ENCODE measurements at places on chromosomes 4 and X. TPM values are rescaled to one million over a fixed set of nuclear protein-coding genes. Genes with fewer than 3 reads are reported as not detected.
A peak's percentile ranks its signal among the peaks of the same experiment; 100 is the strongest.

GRCh38 chrX:11422525-11422857 lies 129.3 kb downstream of the AMELX start:
- ATAC-seq: no peak

GRCh38 chr4:107818301-107818910 lies 6.3 kb upstream of the SGMS2 start:
- peak; percentile 13 for ATAC-seq

Gene S100P
- 1,144 TPM for total RNA-seq

Gene FDCSP
- 53.0 TPM for total RNA-seq

GRCh38 chrX:137566746-137567679 lies 1.1 kb downstream of the ZIC3 start:
- no peak for ATAC-seq
